IgD-negative memory B cell (primary cell): ENCODE measurements at places on chromosomes 6 and 20. TPM values are rescaled to one million over a fixed set of nuclear protein-coding genes. Genes with fewer than 3 reads are reported as not detected.

Gene ECT2L
- 0.23 TPM for polyA plus RNA-seq

Gene BFSP1
- not detected for polyA plus RNA-seq

Gene TFAP2A
- polyA plus RNA-seq: not detected

Gene PKIB
- not detected for polyA plus RNA-seq

Gene SPATS1
- not detected for polyA plus RNA-seq

Gene SCAND1
- polyA plus RNA-seq: 190 TPM

Gene OVOL2
- not detected for polyA plus RNA-seq

Gene EYS
- polyA plus RNA-seq: 0.04 TPM

Gene GNMT
- 1.2 TPM for polyA plus RNA-seq

Gene EDN1
- not detected for polyA plus RNA-seq

Gene SLC22A3
- not detected for polyA plus RNA-seq

Gene SSTR4
- not detected for polyA plus RNA-seq

Gene GJA10
- not detected for polyA plus RNA-seq

Gene CDSN
- polyA plus RNA-seq: not detected

Gene MCCD1
- not detected for polyA plus RNA-seq

Gene CLPSL2
- not detected for polyA plus RNA-seq

Gene ENPP1
- 0.34 TPM for polyA plus RNA-seq

Gene GSTA2
- not detected for polyA plus RNA-seq

Gene SLCO4A1
- polyA plus RNA-seq: 3.4 TPM

Gene PPP1R14C
- polyA plus RNA-seq: not detected

Gene TFB1M
- 13.3 TPM for polyA plus RNA-seq

Gene PPP1R16B
- polyA plus RNA-seq: 68.0 TPM

Gene ARFGEF3
- polyA plus RNA-seq: not detected

Gene NKAIN2
- not detected for polyA plus RNA-seq

Gene DOK5
- polyA plus RNA-seq: not detected

Gene TRIM31
- polyA plus RNA-seq: not detected

Gene THBS2
- 0.08 TPM for polyA plus RNA-seq

Gene CFB
- not detected for polyA plus RNA-seq

Gene OOEP
- 0.79 TPM for polyA plus RNA-seq

Gene CST7
- polyA plus RNA-seq: 22.8 TPM

Gene LZTS3
- polyA plus RNA-seq: 0.45 TPM

Gene HIVEP2
- polyA plus RNA-seq: 5.9 TPM

Gene TRMT11
- 10.0 TPM for polyA plus RNA-seq

Gene PTPRT
- not detected for polyA plus RNA-seq

Gene NKAIN4
- polyA plus RNA-seq: not detected

Gene OR2H2
- not detected for polyA plus RNA-seq

Gene FLRT3
- not detected for polyA plus RNA-seq

Gene SAPCD1
- polyA plus RNA-seq: not detected

Gene HEY2
- 0.30 TPM for polyA plus RNA-seq

Gene CENPB
- polyA plus RNA-seq: 1.1 TPM

Gene TUBB2B
- 0.55 TPM for polyA plus RNA-seq

Gene LINC00237
- not detected for polyA plus RNA-seq

Gene FYN
- 45.9 TPM for polyA plus RNA-seq

Gene C2
- polyA plus RNA-seq: not detected

Gene HLA-DPA1
- 2,568 TPM for polyA plus RNA-seq

Gene ACTL10
- polyA plus RNA-seq: 12.0 TPM

Gene RNF146
- polyA plus RNA-seq: 16.4 TPM
